ENCODE measurements at places on chromosomes 7 and 10.

- DNase-seq: peak; percentile 65
These were observed 30.6 kb downstream of the PALD1 start for GRCh38 chr10:70508912-70509756.

DNA sequence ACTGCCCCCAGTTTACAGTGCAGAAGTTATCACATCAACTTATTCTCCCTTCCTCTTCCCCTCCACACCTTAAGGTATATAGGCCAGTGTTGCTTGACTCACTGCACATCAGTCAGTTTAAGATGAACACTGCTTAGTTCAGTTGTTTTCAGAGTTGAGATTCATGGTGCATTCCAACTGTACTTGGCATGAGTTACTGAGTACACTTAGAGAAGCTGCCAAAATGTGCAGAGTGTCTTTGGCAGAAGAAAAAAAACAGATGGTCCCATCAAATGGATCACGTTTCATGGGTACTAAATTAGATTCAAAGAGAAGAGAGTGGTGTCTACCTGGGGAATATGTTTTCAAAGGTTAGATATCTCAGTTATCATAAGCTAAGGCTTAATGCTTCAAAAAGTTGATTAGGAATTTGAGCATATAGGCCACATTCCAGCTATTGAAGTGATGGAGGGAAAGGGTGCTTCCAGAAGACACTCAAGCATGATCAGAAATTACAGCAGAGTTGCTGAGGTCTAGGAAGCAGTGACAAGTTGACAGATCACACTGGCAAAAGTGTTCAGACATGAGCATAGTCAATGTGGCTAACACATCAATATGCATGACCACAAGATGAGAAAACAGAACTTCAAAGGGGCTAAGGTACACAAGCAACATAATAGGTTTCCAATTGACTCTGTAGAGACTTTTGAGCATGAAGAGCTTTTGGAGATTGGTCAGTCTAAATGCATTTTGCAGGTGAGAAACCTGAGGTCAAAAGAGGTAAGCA, 579.2 kb upstream of the CELF2 start:
- no peak for DNase-seq

GRCh38 chr7:16891338-16891737, 9.6 kb upstream of the AGR3 start:
- peak; percentile 46 for DNase-seq

DNA sequence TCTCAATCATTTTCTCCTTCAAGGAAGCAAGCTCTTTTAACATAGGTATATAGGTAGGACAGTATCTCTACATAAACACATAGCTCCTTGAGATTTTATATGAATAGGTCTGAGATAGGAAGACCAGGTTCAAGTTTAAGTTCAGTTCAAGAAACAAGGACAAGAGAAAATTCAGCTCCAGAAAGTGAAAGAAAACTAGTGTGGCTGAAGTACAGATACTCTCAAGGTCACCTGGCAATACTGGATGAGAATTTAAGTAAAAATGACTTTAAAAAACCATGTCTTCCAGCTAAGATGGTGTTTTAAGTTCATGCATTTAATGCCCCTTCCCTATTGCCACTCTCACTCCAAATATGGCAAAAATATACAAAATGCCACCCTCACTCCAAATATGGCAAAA, 91.3 kb downstream of the OSBPL3 start:
- DNase-seq: no peak

- DNase-seq: no peak
These were observed 41.3 kb upstream of the MTURN start for GRCh38 chr7:30093420-30093952.
